Muscle of arm (tissue), 14 donors: ENCODE measurements at places on chromosomes 7 and 10. TPM values are rescaled to one million over a fixed set of nuclear protein-coding genes. Genes with fewer than 3 reads are reported as not detected.
A peak's percentile ranks its signal among the peaks of the same experiment; 100 is the strongest.

- peak; percentile 84 for DNase-seq
Measured at GRCh38 chr7:47536661-47537611, 45.0 kb downstream of the TNS3 start.

GRCh38 chr7:41010967-41011366 is 691.9 kb downstream of the INHBA start:
- peak; percentile 64 for DNase-seq

DNA sequence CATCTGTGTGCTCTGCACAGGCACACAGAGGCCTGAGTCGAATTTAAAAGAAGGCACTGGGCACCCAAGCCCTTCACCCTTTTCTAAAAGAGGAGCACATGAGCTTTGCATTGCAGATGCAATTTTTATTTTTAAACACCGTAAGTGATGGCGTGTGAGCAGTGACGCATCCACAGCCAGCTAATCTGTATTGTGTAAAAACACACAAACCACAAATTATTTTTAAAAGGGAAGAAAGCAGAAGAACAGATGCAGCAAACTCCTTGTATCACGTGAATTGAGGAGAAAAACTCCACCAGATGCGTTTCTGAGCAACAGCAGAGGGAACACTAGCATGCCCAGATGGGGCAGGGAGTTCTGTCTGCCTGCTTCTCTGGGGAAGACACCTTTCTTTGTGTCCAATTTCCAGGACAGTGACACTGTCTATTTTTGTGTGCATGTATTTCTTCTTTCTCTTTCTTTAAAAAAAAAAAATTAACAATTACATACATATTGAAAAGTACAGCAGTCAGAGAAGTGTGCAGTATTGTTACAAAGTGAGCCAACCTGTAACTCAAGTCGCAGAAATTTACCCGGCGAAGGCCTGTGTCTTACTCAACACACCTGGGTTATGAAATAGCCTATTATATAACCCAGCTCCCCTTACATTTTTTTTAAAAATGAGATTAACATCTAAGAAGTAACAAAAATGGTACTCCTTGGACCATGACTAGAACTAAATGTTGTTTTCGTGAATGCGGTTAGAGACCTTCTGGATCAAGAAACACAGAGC is 39.2 kb downstream of the EEPD1 start:
- DNase-seq: no peak

Gene NCOA4
- polyA plus RNA-seq: 122 TPM
